ENCODE measurements at places on chromosomes 5 and 9.

DNA sequence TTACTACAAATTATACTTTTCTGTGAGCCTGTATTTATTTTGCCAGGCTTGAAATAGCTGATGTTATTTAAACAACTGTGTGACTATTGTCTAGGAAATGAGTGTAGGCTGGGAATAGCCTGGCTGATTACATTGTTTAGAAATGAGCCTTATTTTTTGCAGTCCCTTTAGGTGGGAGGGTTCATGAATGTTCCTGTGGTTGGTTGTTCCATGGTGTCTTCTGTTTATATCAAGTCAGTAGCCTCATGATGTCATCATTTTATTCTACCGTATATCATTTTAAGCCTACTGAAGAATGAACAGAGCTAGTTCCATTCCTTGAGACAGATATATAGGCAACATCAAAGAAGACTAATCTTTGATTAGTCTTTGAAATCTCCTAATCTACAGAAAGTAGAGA lies 53.1 kb downstream of the MAP1B start:
- DNase-seq: no peak

DNA sequence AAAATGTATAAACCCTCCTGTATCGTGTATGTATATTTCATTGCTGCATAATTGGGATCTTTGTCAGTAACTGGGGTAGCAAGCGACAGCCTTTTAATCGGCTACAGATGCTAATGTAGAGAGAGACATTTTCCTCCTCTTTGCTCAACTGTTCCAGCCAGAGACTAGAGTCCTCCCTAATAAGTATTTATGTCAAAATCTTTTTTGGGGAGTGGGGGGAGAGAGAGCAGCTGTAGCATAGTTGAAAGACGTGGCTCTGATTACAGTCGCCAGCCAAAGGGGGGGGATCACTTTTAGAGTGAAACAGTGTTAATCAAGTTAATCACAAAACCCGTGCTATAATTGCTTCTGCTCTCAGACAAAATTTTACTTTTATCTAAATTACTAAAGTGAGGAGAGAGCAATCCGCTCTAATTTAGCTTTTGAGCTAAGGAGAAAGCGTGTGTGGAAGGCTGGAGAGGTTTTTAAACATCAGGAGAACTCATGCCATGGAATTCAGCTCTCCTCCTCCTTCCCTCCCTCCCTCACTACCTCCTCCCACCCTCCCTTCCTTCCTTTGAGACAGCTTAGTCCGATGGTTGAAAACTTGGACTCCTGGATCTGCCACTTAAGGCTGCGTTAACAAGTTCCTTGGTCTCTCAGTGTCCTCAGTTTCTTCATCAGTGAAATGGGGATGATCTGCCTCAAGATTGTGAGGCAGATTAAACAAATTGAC lies 87.3 kb upstream of the ZNF618 start:
- DNase-seq: no peak

GRCh38 chr5:170261528-170262043 lies 28.8 kb downstream of the C5orf58 start:
- no peak for DNase-seq

- no peak for DNase-seq
Measured at GRCh38 chr5:138831703-138832102, 43.4 kb downstream of the LRRTM2 start.

GRCh38 chr5:145982572-145983318 lies 46.4 kb downstream of the SH3RF2 start:
- DNase-seq: no peak

GRCh38 chr9:125446561-125447094 lies 185.0 kb downstream of the GAPVD1 start:
- no peak for DNase-seq

DNA sequence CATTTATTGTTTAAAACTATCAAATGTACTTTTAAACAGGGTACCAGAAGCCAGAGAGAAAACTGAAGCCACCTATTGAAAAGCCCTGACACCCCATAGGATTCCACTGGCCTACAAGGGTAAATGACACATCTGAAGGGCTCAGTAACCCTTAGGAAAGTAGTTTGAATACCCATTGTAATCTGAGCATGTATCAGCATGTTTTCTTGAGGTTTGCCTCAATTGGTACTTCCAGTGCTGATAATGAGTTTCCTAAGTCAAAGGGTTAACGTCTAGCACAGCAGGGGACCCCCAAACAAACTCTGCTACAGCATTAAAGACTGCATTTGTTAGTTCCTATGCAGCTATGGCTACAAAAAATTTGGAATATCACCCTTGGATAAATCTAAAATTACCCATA lies 657.1 kb downstream of the NR2F1-AS1 start:
- no peak for DNase-seq

GRCh38 chr5:68304421-68305052 lies 89.0 kb downstream of the PIK3R1 start:
- no peak for DNase-seq

DNA sequence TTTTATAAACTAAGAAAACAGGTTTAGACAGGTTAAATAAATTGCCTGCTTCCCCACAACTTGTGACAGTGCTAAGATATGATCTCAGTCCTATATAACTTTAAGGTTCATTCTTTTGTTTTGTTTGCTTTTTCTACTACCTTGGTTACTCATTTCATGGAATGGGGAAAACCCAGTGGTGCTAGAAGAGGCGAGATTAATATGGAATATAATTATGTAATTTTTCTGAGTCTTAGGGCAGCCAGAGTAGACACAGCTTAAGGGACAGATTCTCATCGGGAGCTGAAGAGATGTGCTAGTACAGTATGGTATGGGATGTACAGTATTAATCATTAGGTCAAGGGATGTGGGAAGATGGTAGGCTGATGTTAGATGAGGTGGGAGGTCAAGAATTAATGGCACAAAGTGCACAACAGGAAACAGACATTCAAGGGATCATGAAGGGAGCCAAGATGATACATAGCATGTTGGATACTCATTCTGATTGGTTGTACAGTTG lies 6.2 kb downstream of the TRIM32 start:
- DNase-seq: no peak

- no peak for DNase-seq
Measured at GRCh38 chr9:80282766-80283165, 711.0 kb downstream of the TLE4 start.

DNA sequence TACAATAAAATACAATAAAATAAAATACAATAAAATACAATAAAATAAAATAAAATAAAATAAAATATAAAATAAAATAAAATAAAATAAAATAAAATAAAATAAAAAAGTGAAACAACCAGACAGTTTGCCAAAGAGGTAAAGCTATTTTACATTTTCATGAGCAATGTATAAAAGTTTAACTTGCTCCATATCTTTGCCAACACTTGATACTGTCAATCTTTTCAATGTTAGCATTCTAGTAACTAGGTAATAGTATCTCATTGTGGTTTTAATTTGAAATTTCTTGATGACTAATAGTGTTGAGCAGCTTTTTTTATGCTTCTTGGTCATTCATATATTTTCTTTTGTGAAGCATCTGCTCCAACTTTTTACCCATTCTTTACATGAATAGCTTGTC lies 17.3 kb downstream of the TTC33 start:
- no peak for DNase-seq

DNA sequence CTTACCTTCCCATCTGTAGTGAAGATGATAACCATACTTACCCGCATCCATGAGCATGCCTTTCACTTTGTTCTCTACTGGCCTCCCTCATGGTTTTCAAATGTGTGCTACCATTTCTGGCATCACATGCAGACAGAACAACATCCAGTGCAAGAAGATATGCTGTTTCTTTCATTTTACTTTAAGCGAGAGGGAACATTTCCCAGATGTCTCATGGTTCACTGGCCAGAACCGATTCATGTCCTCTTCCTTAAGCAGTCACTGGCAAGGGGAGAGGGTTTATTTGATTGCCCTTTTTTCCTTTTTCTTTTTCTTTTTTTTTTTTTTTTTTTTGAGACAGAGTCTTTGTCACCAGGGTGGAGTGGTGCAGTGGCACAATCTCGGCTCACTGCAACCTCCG lies 37.7 kb downstream of the ARRDC3 start:
- DNase-seq: no peak

Measured in CD4-positive, alpha-beta T cell treated with Interleukin-21 for 1 hour (primary cell).